ENCODE measurements at places on chromosomes 11 and 22. TPM values are rescaled to one million over a fixed set of nuclear protein-coding genes. Genes with fewer than 3 reads are reported as not detected.

DNA sequence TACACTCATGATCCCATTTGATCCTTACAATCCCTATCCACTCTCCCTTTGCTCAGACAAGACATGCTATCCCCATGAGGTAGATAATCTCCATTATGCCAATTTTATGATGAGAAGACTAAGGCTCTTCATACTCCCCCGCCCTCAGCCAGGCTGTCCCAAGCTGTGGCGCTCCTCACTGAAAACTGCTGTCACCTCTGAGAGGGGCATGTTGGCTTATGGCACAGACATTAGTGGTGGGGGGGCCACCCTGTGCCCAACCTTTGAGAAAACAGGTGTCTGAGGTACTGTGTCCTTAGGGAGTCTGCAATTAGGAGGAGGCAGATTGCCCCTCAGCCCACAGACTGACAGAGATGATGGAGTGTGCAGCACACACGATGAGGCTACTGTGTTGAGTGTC is 2.4 kb downstream of the DDTL start:
- no peak for DNase-seq

- DNase-seq = no peak
Observed at GRCh38 chr11:45395947-45396346, 109.8 kb upstream of the SYT13 start.

Gene OR4X1
- total RNA-seq = not detected

- DNase-seq = no peak
Observed at GRCh38 chr22:17260298-17260697, 41.1 kb upstream of the ADA2 start.

GRCh38 chr11:111308140-111308539 is 9.8 kb downstream of the POU2AF3 start:
- DNase-seq = no peak

- no peak for DNase-seq
Observed at GRCh38 chr22:38035530-38035885, 21.7 kb upstream of the PICK1 start.
